Camera-type eye (tissue), 1 donor: ENCODE measurements at places on chromosomes 4 and X. TPM values are rescaled to one million over a fixed set of nuclear protein-coding genes. Genes with fewer than 3 reads are reported as not detected.

Gene UNC5C
- total RNA-seq = 17.3 TPM

Gene IGFBP7
- total RNA-seq = 290 TPM

Gene PAGE1
- not detected for total RNA-seq

Gene BST1
- total RNA-seq = 4.9 TPM

Gene ZCCHC18
- total RNA-seq = 8.0 TPM

Gene SOD3
- 19.7 TPM for total RNA-seq

Gene HSD17B13
- 0.27 TPM for total RNA-seq

Gene HAUS7
- 24.6 TPM for total RNA-seq

Gene TMPRSS11B
- 0.44 TPM for total RNA-seq
